Thoracic aorta endothelial cell (primary cell): ENCODE measurements at places on chromosomes 2 and 18. TPM values are rescaled to one million over a fixed set of nuclear protein-coding genes. Genes with fewer than 3 reads are reported as not detected.

SNORC gene
- 0.40 and 0.79 TPM in 2 replicates for total RNA-seq

PTPN4 gene
- 26.6 and 41.1 TPM in 2 replicates for total RNA-seq

C1QL2 gene
- total RNA-seq, result not detected in 2 replicates

MAP2 gene
- total RNA-seq, result 24.5 and 46.1 TPM in 2 replicates

NUP35 gene
- total RNA-seq, result 28.3 and 32.9 TPM in 2 replicates

LIMS4 gene
- total RNA-seq, result 11.6 and 19.2 TPM in 2 replicates

RBMS1 gene
- total RNA-seq, result 170 TPM in 2 replicates

TNS1 gene
- 37.0 and 38.2 TPM in 2 replicates for total RNA-seq

MTIF2 gene
- 43.2 and 43.6 TPM in 2 replicates for total RNA-seq

SCN3A gene
- not detected in 2 replicates for total RNA-seq

PTPN2 gene
- total RNA-seq, result 18.2 and 26.1 TPM in 2 replicates

PTPRN gene
- not detected in 2 replicates for total RNA-seq

SH2D6 gene
- total RNA-seq, result 0.53 TPM in 1 of 2 replicates, not detected in the other

CCDC178 gene
- total RNA-seq, result not detected in 2 replicates

CD207 gene
- not detected in 2 replicates for total RNA-seq

ABCG5 gene
- total RNA-seq, result not detected in 2 replicates

DIPK1C gene
- total RNA-seq, result not detected in 2 replicates

SERPINB11 gene
- not detected in 2 replicates for total RNA-seq

RUFY4 gene
- total RNA-seq, result not detected in 2 replicates

RPRM gene
- not detected in 2 replicates for total RNA-seq
